ENCODE measurements at places on chromosomes 6 and 20.

GRCh38 chr6:75333676-75334200, 49.1 kb upstream of the TMEM30A start:
- no peak for DNase-seq

- no peak for DNase-seq
Measured at GRCh38 chr6:158808941-158809678, 10.1 kb downstream of the EZR start.

- no peak for DNase-seq
Measured at GRCh38 chr20:38054647-38055046, 21.1 kb downstream of the RPRD1B start.

DNA sequence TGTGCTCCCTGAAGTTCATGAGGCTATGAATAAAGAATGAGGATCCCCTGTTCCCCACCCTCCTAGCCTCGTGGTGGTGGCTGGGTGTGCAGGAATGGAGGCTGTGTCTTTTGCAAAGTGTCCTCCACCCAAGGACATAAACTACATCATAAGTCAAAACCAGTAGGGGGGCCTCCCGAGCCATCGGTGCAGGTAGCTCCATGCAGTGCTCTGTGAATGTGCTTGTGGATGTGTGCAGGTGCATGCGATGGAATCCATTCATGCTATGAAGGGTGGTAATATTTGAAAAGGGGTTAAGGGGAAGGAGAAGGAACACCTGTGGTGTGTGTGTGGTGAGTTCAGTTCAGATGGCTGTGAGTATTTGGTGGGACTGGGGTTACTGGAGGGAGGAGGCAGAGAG, 197.3 kb downstream of the NRN1 start:
- no peak for DNase-seq

DNA sequence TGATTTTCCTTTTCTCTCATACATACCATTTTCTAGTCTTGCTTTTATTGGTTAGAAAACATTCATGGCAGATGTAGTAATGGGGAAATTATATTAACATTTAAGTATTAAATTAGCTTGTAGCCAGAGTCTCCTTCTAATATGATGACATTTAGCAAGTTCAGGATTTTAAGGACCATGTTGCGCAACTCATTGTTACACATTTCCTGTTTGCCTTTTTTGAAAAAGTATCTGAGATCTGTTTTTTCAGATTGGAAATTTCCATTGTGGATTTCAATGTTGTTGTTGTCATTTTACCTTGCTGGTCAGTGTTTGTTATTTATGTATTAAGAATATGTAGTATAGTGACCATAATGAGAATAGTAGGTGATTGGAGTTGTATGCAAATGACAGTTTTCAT, 38.7 kb downstream of the CDKAL1 start:
- DNase-seq = no peak

GRCh38 chr20:57146155-57146554, 120.3 kb downstream of the BMP7 start:
- no peak for DNase-seq

- no peak for DNase-seq
Measured at GRCh38 chr6:149056777-149057463, 260.6 kb upstream of the TAB2 start.

DNA sequence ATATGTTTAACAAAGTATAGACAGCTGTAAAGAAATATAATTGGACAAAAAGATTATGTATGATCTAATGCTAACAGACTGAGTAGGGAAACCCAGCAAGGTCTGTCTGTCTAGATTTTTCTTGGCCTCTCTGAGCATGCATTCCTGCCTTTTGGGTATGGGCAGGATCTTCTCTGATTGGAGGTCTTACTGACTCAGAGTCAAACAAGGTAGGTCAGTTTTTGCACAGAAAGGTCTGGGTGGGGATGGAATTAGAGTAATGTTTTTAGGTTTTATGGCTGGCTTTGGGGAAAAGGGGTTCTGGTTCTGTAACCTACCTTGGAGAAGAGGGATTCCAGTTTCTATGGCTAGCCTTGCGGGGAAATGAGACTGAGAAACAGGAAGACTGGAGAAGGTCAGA, 65.5 kb downstream of the LIN28B start:
- DNase-seq = no peak

GRCh38 chr6:52547647-52548352, 29.1 kb downstream of the TRAM2 start:
- no peak for DNase-seq

GRCh38 chr6:39804466-39805065, 12.4 kb downstream of the DAAM2 start:
- no peak for DNase-seq

DNA sequence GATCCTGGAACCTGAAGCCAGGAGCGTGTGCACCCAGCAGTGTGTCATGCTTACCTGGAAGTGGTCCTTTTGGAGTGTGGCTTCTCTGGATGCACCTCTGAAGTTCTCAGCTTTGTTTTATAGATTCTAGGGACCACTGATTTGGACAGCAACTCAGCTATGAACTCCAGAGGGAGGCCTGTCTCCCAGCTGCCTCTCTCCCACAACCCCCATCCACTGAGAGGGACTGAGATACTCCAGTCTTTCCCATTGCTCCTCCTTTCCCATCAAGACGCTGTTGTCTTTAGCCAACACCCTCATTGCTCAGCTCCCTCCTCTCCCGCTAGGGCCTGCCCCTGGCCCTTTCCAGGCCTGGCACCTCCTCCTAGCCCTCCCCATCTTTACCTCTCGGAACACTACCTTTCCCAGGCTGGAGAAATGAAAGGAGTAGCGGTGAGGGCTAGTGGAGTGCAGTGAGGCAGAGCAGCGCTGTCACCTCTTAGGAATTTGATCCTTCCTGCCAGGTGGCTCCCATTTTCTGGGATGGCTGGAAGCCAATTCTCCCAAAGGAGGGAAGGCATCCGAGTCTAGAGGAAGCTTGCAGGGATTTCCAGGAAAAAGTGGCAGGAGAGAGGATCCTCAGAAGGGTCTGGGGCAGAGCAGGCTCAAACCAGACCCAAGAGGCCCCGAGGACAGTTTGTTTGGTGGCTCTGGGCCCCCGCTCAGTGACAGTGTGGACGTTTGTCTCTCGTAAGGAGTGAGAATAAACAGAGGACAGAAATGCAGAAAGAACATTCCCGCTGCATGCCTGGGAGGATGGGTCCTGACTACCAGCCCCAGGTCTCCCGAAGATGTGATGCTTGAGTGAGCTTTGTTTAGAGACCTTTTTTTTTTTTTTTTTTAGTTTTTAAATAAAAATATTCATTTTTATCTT, at the start of gene LRRN4:
LRRN4 (minus strand) TSS at position 285 of the 913 bp plus-strand sequence. CDS start 1,261 bp downstream, outside the sequence.
- no peak for DNase-seq

DNA sequence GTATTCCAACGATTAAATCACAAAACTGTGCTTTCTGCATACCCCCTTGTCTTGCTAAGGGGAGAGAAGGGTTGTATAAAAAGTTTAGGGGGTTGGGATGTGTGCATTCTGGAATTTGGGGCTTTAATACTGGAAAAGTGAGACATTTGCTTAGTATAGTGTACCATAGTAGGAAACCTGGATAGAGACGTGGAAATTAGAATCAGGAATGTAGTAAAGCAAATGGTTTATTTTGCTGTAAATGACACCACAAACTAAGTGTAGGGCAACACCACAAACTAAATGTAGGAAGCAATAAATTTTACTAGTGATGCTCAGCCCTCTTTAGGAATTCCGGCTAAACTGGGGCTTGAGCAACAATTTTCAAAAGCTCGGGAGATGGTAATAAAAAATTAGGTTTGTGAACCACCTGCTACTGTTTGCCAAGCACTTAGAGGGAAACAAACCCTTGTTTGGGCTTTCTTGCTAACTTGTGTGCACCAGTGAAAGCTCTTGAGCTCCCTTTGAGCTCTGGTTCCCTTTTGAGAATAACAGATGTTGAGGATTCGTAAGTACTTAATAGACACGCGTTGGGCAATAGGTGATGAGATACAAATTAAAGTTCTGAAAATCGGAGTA, 13.8 kb downstream of the BRD2 start:
- DNase-seq = no peak

DNA sequence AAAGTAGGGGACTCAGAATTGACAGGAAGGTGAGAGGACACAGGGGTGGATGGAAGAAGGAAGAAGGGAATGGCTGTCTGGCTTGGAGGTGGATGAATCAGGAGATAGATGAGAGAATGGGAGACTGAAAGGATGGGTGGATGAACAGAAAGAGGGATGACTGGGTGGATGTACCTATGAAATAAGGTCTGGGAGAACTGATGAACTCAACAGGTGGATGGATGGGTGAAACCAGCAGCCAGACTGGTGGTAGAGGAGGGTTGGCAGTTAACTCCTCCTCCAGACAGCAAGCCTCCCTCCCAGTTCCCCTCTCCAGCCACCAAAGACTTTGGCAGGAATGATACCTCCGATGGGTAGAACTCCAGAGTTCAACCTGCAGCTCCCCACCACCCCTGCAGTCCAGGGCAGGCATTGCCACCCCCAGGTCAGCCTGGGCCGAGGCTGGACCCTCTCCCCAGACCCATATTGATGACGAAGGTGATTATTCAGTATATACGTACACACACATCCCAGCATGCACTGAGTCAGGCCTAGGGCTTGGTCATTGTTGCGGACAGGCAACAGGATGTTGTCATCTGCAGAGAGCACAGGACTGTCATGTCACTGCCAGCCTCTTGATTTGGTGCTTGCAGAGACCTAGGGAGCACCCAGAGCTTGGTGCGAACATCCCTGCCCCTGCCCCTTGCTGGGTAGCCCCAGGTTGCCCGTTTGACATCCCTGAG, 2.0 kb downstream of the SUN5 start:
- DNase-seq = no peak

GRCh38 chr6:116015561-116015960, 45.1 kb downstream of the FRK start:
- DNase-seq = no peak

DNA sequence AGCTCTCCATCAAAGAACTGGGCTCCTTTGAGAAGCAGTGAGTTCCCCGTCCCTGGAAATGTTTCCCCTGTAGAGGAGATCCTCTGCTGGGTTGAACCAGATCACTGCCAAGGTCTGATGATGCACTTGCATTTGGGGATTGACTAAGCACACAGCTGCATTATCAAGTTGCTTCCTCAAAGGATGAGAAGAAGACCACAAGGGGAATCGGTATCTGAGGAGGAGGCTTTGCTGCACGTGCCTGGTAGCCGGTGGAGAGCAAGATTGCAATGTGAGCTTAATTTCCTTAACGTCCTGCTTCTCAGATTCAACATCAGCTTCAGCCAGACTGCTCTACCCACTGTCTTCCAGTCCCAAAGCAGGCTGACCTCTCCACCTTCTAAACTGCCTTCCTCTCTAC, 128.8 kb upstream of the STMND1 start:
- DNase-seq = no peak

DNA sequence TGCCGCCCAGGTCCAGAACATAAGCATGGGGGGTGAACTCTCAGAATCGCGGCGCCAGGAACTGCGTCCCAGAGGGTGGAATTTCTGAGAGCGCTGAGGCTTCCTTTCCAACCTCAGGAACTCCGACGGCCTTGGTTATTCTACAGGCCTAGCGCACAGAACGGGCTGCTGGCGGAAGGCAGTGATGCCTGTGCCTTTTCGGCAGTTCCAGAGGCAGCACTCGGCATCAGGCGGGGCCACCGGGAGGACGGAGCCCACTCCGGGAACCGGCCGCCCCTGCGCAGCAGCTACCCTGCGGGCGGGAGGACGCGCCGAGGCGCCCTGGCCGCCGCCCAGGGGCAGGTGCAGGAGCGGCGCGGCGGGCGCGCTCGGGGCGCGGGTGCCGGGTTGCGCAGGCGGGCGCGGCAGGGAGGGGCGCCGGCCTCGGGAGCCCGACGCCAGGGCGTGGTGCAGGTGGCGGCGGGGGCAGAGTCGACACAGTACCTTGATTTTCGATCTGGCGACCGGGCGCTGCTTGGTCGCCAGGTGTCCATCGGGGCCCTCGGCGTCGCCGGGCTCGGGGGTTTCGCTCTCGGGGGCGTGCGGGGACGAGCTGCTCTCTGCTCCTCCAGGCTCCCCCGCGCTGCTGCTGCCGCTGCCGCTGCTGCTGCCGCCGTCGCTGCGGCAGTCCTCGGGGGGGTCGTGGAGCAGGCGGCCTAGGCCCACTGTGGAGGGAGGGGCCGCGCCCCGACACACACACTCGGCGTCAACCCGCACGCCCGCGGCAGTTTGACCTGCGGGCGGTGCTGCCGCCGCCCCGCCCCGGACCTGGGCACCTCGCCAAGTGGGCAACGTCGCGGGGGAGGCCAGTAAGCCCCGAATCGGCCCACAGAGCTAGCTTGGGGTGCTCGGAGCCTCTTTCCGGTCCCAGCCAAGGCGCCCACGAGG, 1.3 kb downstream of the OVOL2 start:
- no peak for DNase-seq

- DNase-seq = no peak
Measured at GRCh38 chr6:156699935-156700334, 77.2 kb upstream of the ARID1B start.

DNA sequence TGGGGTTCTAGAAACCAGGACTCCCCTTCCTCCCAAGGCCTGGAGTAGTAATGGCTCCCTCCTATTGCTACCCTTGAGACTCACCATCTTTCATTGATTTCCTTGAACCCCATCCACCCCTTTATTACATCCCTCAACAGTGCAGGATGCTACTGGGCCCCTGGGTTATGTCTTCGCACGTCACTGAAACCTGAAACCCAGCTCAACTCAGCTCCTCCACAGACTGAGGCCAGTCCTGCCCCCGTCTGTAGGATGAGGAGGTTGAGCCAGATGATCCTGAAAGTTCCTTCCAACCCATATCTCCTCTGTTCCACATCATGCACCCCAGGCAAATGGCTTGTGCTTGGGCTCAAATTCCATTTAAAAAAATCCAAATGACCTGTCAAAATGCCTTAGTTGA, 21.4 kb downstream of the CPNE5 start:
- no peak for DNase-seq

- no peak for DNase-seq
Measured at GRCh38 chr6:170487707-170488329, 65.3 kb downstream of the PSMB1 start.

GRCh38 chr6:79081663-79082062, 3.6 kb upstream of the PHIP start:
- no peak for DNase-seq
